ENCODE measurements at places on chromosomes 12 and 14.

GRCh38 chr12:52448228-52448627, 3.7 kb downstream of the KRT6B start:
- no peak for DNase-seq

GRCh38 chr12:28611115-28611435, 420.8 kb downstream of the CCDC91 start:
- DNase-seq = no peak

- no peak for DNase-seq
Measured at GRCh38 chr12:28987538-28988324, 161.3 kb upstream of the FAR2 start.

DNA sequence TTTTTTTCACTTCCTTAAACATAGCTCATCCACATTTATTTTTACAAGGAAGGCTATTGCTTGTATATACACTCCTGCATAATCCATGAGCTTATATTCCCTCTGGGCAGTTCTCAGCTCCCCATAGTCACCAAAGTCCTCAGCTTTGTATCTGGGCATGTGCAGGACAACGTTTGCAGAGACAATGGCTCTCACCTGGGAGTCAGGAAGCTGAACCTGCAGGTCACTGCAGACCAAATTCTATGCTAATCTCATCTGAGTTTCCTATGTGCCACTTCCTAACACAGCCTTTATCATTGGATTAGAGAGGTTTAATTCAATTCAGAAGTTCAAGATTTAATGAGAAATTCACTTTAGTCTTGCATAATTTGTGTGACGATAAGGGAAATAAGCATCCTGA, 131.5 kb downstream of the KCNK10 start:
- no peak for DNase-seq

GRCh38 chr12:13857750-13858149, 123.7 kb downstream of the GRIN2B start:
- DNase-seq = no peak

GRCh38 chr12:97006585-97006984, 99.5 kb downstream of the NEDD1 start:
- DNase-seq = no peak

DNA sequence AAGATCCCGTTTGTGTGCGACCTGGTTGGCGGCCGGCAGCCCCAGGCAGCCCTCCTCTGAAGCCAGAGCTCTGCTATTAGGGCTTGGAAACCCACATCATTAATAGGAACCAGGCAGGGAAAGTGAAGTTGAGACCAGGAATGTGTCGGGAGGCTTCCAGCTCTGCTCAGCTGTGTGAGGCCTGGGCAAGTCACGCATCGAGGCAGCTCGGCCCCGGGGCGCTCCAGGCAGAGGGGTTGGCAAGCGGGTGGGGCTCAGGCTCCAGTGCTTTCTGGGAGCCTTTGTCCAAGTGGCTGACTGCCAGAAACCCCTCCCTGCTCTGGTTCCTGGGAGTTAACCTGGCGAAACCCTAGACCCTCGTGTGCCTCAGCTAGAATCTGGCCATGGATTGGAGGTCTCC, 1151.7 kb downstream of the VRK1 start:
- no peak for DNase-seq

- no peak for DNase-seq
Measured at GRCh38 chr14:65007202-65007601, 20.5 kb downstream of the FNTB start.
